Stimulated activated CD4-positive, alpha-beta T cell treated with anti-CD3 and anti-CD28 coated beads, Interleukin-2, amount 100 ng/mL, for 48 hours (primary cell): ENCODE measurements at places on chromosomes 11 and 22.

DNA sequence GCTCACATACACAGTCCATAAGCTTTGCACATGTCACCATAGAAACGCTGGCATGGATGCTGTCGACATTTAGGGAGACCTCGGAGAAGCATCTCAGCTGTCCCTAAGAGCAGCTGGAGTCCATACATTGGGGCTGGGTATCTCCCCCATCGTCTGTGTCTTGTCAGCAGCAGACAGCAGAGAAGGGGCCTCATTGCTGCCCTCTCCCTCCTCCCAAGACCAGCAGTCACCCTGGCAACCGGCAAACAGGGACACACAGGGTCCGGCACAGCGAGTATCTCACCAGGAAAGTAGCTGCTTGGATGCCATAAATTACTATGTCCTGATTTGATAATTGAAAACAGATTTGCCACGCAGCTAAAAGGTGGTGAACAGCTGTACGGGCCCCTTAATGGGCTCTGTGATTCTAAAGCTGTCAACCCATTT, 84.4 kb downstream of the CD44 start:
- no peak for DNase-seq

DNA sequence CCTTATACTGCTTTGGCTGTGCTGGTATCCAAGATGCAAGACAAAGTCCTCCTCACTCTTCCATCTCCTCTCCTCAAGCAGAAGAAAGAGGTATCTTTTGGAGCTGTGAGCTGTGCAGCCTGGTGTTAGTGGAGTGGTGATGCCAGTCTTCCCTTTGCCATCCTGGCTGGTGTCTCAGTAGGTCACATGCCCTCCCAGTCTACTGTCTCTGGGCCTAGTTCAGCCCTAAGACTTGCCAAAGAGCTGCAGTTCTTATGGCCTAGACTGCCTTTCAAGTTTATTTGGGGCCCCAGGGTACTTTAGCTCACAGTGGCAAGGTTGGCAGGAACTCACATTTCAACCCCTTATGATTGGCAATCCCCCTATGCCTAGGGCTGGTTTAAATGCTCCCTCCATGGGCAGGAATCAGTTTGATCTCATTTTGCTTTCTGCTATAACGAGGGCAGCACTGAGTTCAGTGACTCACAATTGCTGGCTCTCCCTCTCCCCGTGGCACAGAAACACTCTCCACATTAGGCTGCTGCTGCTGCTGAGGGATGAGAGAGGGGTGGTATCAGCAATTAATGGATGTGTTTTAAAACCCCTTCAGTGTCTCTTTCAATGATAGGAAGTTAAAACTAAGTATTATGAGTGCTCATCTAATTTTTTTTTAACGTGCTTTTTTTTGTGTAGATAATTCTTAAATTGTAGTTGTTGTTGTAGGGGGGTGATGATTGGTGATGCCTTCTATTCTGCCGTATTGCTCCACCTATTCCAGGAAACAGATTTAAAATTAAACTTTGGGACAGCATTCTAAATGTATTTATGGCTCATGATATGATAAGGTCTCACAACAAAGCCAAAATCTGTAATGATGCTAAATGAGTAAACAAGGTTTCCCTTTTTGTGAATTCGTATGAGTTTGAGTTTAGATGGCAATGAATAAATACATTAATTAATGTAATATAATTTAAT, 1295.0 kb downstream of the JRKL start:
- DNase-seq = no peak

DNA sequence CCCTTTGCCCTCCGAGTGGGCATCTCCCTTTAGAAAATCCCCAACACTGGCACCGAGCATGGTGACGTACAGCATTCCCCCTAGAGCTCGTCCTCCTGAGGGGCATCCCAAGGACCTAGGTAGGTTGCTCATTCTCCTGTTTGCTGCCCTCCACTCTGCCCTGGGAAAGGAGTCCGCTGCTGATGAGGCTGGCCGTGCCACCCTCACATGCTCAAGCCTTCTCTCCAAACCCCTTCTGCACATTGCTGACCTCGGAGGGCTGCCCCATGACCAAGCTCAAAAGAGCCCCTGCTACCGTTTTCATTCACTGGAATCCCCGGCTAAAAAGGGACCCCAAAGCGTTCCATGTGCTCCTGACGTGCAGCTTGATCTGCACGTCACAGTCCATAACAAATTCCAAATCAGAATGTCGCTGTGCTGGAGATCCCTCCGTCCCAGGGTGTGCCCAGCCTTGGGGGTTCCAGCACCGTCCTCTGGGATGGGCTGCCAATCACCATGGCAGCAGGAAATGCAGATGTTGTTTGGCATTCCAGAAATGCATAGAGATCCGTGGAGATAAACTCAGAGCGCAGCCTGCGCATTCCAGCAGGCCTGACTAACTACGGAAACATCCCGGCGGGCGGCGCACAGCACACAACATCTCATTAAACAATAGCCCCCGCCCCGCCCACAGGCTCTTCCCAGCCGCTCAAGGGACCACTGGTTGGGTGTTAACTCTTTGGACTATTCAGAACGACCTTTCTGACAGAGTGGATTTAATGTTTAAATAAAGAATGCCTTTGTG, 26.3 kb upstream of the GNB1L start:
- no peak for DNase-seq

- no peak for DNase-seq
Observed at GRCh38 chr22:43217285-43218030, 30.5 kb upstream of the TTLL12 start.

GRCh38 chr11:29305456-29306232, 711.2 kb downstream of the KCNA4 start:
- DNase-seq = no peak

DNA sequence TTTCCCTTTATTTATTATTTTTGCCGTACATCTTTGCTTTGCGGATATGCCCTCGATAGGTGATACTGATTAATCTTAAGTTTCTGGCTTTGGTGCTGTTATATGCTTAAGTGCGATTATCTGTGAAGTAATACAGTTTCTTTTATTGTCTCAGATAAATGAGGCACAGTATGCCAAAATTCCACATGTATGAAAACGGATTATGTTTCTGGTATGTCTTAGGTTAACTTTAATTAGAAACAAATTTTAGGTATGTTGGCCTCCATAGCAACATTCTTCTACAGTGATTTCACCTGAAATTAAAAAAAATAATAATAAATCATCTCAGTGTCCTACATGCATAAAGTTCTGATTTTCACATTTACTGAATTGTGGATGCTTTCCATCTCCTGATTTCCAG, 119.2 kb downstream of the ARHGAP42 start:
- no peak for DNase-seq

GRCh38 chr11:15093432-15093831, 20.0 kb downstream of the CALCB start:
- DNase-seq = no peak

- DNase-seq = no peak
Observed at GRCh38 chr11:128917144-128917724, 25.4 kb downstream of the TP53AIP1 start.

GRCh38 chr22:40838486-40838885, 18.0 kb downstream of the ST13 start:
- no peak for DNase-seq

DNA sequence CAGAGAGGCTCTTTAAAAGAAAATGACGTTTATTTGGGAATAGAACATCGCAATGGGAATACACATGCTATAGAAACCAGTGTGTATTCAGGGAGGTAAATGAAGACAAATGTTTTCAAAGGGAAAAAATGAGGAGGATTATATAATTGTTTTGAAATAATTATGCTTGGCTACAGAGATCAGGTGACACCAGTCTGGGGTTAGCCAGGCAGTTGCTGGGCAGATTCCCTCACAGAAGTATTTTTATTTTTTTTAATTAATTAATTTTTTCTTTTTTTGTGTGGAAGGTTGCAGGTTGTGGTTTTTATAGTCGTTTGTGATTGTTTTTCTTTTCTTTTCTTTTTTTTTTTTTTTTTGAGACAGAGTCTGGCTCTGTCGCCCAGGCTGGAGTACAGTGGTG, 5.6 kb upstream of the STARD10 start:
- no peak for DNase-seq

GRCh38 chr11:119729581-119729927, 554 bp upstream of the NECTIN1 start:
- no peak for DNase-seq

DNA sequence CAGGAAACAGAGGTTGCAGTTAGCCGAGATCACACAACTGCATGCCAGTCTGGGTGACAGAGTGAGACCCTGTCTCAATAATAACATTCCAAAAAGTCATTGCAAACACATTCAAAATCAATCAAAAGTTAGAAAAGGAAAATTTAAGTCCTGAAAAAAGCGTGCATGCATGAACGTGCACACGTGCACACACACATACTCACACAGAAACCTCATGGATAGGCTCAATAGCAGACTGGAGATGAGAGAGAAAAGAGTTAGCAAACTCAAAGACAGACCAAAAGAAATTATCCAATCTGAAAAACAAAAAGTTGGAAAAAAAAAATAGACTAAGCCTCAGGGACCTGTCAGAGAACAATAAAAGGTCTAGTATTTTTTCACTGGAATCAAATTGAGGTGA, 1005.6 kb downstream of the TBC1D22A start:
- DNase-seq = no peak

GRCh38 chr11:80638296-80638695, 1197.5 kb upstream of the TENM4 start:
- DNase-seq = no peak

- DNase-seq = no peak
Observed at GRCh38 chr11:134459246-134460061, 47.4 kb upstream of the B3GAT1 start.

GRCh38 chr11:126290887-126291286, 8.0 kb downstream of the TIRAP start:
- DNase-seq = no peak

- DNase-seq = no peak
Observed at GRCh38 chr22:40030026-40030757, 35.4 kb downstream of the FAM83F start.

- no peak for DNase-seq
Observed at GRCh38 chr11:19345848-19346681, 105.3 kb upstream of the E2F8 start.

DNA sequence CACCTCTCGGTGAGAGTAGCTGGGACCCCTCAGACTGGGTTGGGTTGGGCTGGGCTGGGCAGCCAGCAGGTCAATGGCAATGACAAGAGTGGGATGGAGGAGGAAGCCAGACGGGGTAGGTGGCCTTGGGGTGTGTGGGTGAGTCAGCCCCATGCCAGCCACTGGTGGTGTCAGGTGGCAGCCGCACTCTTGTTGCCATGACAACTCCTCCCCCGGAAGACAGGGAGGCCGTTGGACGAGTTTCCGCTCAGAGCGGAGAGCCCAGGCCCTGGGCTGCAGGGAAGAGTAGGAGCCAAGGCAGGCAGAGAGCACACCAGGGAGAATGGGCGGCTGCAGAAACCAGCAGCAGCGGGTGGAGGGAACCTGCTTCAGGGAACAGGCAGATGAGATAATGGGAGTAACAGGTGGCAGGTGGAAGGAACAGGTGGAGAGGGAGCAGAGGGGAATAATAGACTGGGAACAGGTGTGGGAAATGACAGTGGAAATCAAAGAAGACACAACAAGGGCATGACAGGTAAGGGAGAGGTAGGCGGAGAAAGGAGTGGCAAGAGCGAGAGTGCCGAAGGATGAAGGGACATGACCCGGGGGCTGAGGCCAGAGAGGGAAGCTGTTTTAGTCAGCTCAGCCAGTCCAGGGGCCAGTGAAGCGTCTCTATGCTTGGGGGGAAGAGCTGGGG, 8.7 kb downstream of the SPTBN2 start:
- DNase-seq = peak; percentile 15

GRCh38 chr22:19678949-19679521, 35.3 kb upstream of the SEPTIN5 start:
- DNase-seq = no peak

- DNase-seq = no peak
Observed at GRCh38 chr11:118634431-118635236, 27.2 kb downstream of the PHLDB1 start.

- DNase-seq = no peak
Observed at GRCh38 chr11:61904539-61905048, 12.8 kb downstream of the RAB3IL1 start.

- no peak for DNase-seq
Observed at GRCh38 chr22:30371321-30371720, 14.5 kb downstream of the CCDC157 start.

DNA sequence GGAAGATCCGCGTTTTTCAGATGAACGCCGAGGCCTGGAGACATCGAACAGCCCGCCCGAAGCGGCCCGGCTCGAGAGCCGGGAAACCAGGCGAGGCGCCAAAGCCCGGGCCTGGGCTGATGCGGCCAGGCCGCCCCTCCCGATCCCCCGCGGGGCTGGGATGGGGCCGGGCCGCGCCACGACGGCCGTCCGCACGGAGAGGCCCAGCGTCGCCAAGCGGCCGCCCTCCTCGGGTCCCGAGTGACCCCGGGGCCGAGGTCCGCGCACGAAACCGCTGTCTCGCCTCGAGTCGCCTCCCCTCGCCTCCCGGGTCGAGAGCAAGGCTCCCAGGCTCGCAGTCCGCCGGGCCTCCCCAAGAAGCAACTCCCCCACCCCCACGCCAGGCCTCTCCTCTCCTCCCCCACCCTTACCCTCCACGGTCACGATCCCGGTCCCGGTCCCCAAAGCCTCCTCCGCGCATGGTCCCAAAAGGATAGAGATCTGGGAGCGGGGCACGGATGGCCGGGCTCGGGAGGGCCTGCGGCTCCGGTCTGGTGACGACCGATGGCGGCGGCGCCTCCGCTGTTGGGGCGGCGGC, 482 bp downstream of the DDX17 start:
- peak; percentile 37 for DNase-seq

DNA sequence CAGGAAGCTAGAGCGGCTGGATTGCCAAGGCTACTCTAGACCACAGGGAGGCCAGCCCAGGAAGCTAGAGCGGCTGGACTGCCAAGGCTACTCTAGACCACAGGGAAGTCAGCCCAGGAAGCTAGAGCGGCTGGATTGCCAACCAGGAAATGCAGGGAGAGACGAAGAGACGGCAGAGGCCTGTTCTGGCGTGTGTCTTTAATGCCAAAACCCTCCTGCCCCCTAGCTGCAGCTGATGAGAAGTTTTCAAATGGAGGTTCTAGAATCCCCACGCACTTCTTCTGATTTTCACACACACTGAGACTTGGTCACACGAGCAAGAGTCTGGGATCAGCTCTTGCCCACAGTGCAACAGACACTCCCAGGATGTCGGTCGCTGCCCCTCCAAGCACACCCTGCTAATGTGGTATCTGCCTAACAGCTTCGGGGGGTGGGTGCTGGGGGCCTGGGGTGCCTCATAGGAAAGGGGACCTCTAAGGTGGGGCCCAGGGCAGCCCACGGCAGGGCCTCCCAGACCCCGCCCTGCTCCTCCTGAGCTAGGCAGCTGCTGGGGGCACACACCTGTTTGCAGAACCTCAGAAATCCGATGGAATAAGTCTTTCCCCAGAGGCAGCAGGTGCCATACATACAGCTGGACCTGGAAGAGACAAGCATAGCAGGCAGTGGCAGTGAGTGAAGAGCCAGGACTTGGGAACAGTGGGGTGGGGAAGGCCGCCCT, 28.5 kb downstream of the MAFF start:
- DNase-seq = peak; percentile 16

DNA sequence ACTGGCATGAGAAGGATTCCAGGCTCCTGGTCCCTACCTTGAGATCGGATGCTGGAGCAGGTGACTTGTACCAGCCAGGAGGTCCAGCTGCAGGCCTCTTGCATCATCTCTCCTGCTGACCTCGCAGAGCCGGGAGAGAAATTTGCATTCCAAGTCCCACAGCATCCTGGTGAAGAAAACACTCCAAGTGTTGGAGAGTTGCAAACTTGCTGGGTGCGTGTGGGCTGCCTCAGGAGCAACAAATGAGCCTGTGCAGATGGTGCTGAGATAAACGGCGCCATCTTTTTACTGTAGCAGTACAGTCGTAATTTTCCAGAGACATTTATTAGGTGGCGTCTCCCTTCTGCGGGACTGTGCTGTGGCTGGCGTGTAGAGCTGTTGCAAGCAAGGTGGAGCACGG, 32.1 kb upstream of the ZBTB16 start:
- DNase-seq = no peak
